AG09309 (cell line): ENCODE measurements at places on chromosomes 7 and 10.

- DNase-seq, result no peak
Observed at GRCh38 chr7:43769281-43769680, 10.8 kb downstream of the BLVRA start.

GRCh38 chr10:71326464-71326881, 7.4 kb downstream of the SLC29A3 start:
- DNase-seq, result no peak

GRCh38 chr10:132224343-132225072, 37.8 kb downstream of the DPYSL4 start:
- DNase-seq, result no peak

DNA sequence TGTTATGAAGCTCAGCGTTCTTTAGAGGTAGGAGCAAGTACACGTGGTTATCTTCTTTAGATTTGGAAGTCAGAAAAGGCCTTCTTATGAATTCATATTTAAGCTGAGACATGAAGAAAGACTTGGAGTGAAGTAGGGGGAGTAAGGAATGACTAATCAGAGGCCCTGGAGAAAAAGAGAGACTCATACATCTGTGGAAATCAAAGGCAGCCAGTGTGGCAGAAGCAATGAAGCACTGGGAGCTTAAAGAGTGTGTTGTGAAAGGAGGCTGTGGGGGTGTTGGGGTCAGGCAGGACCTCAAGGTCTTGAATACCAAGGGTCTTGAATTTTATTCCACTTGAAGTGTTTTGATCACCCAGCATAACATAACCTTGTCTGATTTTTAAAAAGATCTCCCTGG, 35.7 kb upstream of the FGL2 start:
- peak; percentile 39 for DNase-seq

- no peak for DNase-seq
Observed at GRCh38 chr7:137579913-137580640, 236.5 kb upstream of the PTN start.

DNA sequence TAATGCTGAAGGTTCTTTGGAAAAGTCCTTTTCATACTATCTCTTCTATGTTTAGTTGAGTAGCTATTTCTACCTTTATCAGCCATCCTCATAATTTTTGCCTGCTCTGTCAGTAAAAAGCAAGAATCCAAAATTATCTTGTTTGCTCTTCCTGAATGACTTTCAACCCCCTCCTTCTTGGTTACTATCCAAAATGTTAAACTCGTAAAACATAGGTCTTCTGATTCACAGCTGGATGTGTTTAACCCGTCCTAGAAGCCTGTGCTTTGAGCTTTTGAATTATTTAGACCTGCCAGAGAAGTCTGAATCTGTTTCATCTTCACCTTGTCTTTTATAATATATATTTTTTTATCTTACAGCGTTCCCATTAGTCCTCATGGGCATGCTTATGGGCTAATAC, 136.4 kb upstream of the MDFIC start:
- DNase-seq, result peak; percentile 17

DNA sequence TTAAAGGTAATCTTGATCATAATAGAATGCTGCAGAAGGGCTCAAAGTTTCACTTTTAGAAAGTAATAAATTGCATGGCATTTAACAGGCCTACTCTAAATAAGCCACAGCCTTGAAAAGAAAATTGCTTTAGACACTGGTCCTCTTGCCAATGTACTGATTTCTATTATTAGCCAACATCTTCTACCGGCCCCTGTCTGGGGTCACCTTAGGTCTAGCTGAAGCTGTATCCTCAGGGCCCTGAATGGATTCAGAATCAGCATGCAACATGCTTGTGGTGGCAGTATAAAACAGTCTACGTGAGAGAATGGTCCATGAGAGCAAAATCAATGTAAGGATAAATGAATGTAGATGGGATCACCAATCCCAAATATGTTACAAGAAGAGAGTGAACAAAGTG, 541.9 kb downstream of the PCDH15 start:
- no peak for DNase-seq

GRCh38 chr7:5339955-5340354, 57.2 kb downstream of the SLC29A4 start:
- no peak for DNase-seq

DNA sequence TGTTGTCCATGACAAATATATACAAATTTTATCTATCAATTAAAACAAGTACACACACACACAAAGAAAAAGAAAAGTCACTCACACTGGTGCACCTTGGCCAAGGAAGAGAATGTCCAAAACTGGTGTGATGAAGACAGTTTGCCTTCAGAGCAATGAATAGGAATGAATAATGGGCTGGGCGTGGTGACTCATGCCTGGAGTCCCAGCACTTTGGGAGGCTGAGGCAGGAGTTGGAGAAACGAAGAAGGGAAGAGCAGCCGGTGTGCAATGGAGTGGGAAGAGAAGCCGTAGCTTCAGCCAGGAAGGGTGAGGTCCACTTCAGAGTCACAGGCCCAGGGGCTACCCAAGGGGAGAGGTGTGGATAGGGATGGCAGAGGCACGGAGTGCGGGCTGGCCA, 253.6 kb downstream of the CCSER2 start:
- DNase-seq, result no peak

DNA sequence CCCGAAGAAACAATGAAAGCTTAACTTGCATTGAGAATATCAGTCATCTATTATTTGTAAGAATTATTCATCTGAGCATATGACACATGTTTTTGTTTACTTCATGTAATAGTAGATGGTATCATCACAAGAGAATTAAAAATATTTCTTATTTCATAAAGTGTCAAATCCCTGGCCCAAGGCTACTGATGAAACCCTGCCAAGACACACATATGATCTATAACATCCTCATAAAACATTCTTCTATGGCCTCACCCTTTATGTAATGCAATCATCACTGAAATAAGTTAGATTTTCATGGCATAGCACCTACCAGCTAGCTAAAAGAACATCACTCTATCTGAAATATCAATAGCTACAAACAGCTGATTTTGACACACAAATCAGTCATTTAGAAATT, 385.6 kb upstream of the PHF14 start:
- no peak for DNase-seq

GRCh38 chr10:18689498-18689897, 30.3 kb downstream of the ARL5B start:
- DNase-seq, result no peak

GRCh38 chr10:89162596-89162995, 44.5 kb downstream of the CH25H start:
- DNase-seq, result no peak

DNA sequence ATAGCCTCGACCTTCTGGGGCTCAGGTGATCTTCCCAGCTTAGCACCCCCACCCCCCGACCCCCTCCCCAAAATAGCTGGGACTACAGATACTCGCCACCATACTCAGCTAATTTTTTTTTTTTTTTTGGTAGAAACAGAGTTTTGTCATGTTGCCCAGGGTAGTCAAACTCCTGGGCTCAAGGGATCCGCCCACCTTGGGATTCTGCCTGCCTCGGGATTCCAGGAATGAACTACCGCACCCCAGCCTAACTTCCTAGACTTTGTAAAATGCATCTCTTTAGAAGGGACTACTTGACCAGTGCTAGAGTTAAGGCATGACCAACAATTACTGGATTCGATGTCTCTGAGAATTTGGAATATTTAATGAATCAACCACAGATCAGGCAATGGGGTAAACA, 85.9 kb downstream of the MDFIC start:
- DNase-seq, result no peak

DNA sequence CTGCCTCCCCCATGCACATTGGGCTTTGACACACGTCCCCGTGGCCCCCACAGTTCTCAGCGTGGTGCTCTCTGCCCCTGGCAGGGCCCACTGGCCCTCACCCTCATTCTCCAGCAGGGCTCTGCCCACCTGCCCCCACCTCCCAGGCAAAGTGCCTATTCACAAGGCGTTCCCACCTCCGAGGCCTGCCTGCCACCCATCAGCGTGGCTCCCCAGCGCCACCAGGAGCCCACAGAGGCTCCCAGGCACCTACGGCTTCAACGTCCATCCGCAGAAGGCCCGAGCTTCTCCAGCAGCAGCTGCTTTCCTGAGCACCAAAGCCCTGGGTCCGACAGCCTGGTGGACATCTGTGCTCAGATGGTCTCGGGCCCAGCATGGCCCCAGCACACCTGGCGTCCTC, 211.8 kb upstream of the PPP2R2D start:
- no peak for DNase-seq

- DNase-seq, result no peak
Observed at GRCh38 chr7:8491106-8491505, 57.7 kb downstream of the NXPH1 start.

- no peak for DNase-seq
Observed at GRCh38 chr10:71569775-71570588, 149.6 kb downstream of the C10orf105 start.

- no peak for DNase-seq
Observed at GRCh38 chr7:45682836-45683555, 108.8 kb downstream of the ADCY1 start.

GRCh38 chr10:10038348-10038747, 979.3 kb upstream of the CELF2 start:
- DNase-seq, result no peak

DNA sequence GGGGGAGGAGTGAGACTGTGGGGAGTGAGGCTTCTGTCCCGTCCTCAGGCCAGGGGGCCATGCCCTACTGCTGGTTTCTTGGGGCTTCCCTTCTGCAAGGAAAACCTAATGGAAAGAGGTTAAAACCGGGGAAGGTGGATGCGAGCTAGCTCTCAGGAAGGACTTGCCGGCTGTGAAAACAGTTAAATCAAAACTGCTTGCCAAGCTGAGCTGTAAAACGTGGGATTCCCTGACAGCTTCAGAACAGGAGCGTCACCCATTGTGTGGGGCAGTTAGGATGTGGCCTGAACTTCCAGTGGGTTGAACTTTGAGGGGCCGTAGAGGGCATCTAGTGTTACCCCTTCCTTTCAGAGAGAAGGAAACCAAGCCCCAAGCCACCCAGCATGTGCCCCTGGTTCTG, 13.1 kb downstream of the TSPAN15 start:
- no peak for DNase-seq

GRCh38 chr7:55898287-55898686, 11.0 kb downstream of the ZNF713 start:
- no peak for DNase-seq

DNA sequence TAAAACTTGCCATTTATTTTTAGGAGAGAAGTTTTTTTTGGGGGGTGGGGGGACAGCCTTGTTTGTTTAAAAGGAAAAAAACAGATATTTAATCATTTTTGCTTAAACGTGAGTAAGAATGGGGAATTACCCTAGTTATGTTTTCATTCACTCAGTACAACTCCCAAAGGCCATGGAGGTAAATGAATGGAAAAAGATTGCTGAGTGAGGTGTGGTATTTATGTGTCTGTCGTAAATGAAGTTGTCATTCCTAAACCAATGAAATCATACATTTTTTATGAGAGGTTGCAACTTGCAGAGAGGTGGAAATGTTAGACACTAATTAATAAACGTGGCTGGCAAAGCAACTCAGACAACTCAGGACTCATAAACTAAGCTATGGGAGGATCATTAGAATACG, 218.1 kb downstream of the CELF2 start:
- no peak for DNase-seq

- DNase-seq, result no peak
Observed at GRCh38 chr7:36287371-36288241, 102.1 kb upstream of the ANLN start.

- no peak for DNase-seq
Observed at GRCh38 chr7:44212581-44213184, 11.9 kb downstream of the YKT6 start.

- no peak for DNase-seq
Observed at GRCh38 chr10:93589648-93590562, 11.1 kb downstream of the RBP4 start.

DNA sequence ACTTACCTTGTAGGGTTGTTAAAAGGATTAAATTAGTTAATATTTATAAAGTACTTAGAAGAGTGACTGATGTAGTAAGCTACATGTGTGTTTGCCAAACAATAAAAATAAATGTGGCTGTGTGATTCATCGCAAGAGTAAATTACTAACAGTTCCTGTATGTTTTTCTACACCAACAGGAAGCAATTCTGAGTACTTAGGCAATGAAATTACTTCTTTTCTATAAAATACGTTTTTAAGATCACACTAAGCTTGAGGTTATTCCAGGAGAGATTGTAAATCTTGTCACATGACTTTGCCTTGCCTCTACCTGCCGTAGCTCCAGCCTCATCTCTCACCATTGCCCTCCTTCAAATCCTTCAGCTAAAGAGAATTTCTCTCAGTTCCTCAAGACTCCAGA, 18.1 kb upstream of the GSTK1 start:
- no peak for DNase-seq

DNA sequence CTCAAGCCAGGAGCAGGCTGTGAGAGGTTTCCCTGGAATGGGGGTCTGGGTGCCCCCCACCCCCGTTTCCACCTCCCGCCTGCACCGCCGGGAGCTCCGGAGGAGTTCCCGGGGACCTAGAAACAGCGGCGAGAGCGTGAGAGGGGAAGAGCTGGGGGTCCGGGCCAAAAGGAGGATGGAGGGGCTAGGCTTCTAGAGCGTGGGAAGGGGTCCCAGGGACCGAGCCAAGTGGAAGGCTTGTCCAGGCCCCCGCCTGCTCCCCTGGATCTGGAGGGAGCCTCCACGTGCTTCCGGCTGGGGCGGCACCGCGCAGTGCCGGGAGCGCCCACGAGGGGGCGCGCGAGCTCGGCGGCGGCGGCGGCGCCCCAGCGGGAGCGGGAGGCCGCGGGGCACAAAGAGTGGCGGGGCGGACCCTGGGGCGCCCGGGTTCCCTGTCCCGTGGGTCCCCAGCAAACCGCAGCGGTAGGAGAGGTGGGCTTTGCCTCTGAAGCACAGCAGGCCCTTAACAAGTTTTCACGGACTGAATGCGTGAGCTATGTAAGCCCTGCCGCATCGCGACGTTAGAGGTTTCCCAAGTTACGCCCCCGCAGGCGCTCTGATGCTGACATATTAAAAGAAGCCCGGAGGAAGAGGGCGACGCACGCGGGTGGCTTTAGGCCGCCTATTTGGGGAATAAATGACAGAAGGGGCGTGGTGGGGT, 104.4 kb upstream of the LRRC4 start:
- DNase-seq, result no peak

DNA sequence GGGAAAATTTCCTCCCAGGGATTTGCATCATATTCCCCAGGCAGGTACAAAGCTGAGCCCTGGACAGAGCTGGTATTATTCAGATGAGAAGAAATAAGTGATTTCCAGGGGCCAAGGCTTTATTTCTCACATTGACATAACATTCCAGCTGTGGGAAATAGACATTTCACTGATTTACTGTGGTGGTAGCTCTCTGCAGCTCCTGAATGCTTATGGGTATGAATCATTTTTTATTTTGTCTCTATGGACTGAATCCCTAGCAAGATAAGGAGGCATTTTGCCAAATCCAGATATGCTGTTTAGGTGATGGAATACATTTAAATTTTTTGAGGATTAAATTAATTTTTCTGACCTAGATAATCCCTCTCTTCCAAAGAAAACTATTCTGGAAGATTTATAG, 97.9 kb downstream of the MTPN start:
- no peak for DNase-seq

- DNase-seq, result no peak
Observed at GRCh38 chr10:125455855-125456254, 227.1 kb downstream of the TEX36 start.

- no peak for DNase-seq
Observed at GRCh38 chr10:52644373-52645186, 128.0 kb downstream of the MBL2 start.
